ENCODE measurements at places on chromosomes 6 and 20. TPM values are rescaled to one million over a fixed set of nuclear protein-coding genes. Genes with fewer than 3 reads are reported as not detected.

TMEM14C gene
- 114 TPM for total RNA-seq

SLC22A1 gene
- total RNA-seq: 0.53 TPM

CARMIL1 gene
- 11.4 TPM for total RNA-seq

CALHM6 gene
- 0.23 TPM for total RNA-seq

BCAS1 gene
- not detected for total RNA-seq

LTB gene
- not detected for total RNA-seq

TFAP2D gene
- total RNA-seq: not detected

KCNK5 gene
- not detected for total RNA-seq

DPPA5 gene
- total RNA-seq: not detected

PSORS1C2 gene
- total RNA-seq: not detected

Data from smooth muscle cell of the coronary artery (primary cell).